ENCODE measurements at places on chromosomes 16 and 17.

DNA sequence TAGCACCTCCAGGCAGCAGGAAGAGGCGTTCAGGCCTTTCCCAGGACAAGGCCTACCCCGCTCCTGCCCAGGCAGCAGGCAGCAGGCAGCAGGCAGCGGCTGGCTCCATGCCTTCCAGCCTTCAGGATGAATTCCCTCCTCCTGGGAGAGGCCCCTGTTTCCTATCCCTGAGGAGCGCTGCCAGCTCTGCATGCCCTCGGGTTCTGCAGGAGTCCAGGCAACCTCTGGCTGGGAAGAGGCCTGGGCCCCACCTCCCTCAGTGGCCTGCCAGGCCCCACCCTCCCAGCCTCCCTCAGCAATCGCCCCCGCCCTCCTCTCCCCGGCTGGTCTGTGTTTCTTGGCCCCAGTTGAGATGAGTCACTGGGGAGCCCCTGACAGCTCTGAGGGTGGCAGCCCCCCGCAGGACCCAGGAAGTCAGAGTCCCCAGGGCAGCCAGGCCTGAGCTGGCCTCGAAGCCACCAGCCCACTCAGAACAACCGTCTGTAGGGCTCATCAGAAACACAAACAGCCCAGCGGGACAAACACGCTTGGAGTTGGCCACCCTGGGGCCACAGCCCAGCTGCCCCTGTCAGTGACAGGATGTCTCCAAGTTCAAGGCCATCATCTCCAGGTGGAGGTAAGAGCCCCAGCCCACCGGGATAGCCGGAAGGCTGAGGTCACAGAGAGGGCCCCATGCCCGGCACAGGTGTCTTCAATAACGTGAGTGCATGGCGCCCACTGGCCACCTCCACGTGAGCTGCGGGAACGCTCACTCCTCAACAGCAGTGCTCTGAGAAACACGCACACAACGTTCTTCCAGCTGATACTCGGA, 39.5 kb upstream of the CIBAR2 start:
- H3K4me1 ChIP-seq, result no peaks in the 10 kb centered on the region
- no peak for DNase-seq
- no peaks in the 10 kb centered on the region for H3K27me3 ChIP-seq
- no peaks in the 10 kb centered on the region for H3K36me3 ChIP-seq
- H3K27ac ChIP-seq, result no peak overlapping the region
- no peak overlapping the region for H3K4me3 ChIP-seq

DNA sequence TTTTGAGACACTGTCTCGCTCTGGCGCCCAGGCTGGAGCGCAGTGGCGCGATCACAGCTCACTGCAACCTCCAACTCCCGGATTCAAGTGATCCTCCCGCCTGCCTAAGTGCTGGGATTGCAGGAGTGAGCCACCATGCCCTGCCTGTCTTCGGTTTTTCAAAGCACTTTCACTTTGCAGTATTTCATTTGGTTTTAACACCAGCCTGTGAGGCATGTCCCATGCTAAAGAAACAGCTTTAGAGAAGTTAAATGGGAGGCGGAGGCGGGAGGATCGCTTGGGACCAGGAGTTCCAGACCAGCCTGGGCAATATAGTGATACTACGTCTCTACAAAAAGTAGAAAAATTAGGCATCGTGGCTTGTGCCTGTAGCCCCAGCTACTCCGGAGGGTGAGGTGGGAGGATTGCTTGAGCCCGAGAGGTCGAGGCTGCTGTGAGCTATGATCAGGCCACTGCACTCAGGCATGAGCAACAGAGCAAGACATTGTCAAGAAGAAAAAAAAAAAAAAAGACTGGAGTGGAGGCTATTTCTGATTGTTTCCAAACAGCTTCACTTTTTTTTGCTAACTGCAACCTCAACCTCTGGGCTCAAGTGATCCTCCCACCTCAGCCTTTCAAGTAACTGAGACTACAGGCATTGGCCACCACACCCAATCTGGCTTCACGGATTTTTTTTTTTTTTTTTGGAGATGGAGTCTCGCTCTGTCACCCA, 1.3 kb downstream of the METTL23 start:
- peaks cover 52% of the 10 kb centered on the region for H3K4me1 ChIP-seq
- peak; percentile 62 for DNase-seq
- peaks cover 31% of the 10 kb centered on the region for H3K36me3 ChIP-seq
- peak overlapping the region; percentile 90 for H3K27ac ChIP-seq

GRCh38 chr16:2955779-2956578, 8.1 kb upstream of the KREMEN2 start:
- H3K4me3 ChIP-seq, result no peak overlapping the region
- no peak overlapping the region for H3K27ac ChIP-seq
- H3K4me1 ChIP-seq, result peaks cover 7% of the 10 kb centered on the region
- H3K36me3 ChIP-seq, result no peaks in the 10 kb centered on the region

- DNase-seq, result no peak
- H3K27ac ChIP-seq, result no peak overlapping the region
These were observed 388.8 kb downstream of the ZFHX3 start for GRCh38 chr16:72658888-72659717.

GRCh38 chr16:86181526-86181925, 282.6 kb downstream of the IRF8 start:
- no peak for DNase-seq
- H3K27me3 ChIP-seq, result no peaks in the 10 kb centered on the region
- H3K36me3 ChIP-seq, result no peaks in the 10 kb centered on the region
- H3K4me1 ChIP-seq, result no peaks in the 10 kb centered on the region
- H3K27ac ChIP-seq, result no peak overlapping the region
- H3K4me3 ChIP-seq, result no peak overlapping the region

- no peaks in the 10 kb centered on the region for H3K27me3 ChIP-seq
- DNase-seq, result no peak
- H3K36me3 ChIP-seq, result no peaks in the 10 kb centered on the region
- no peak overlapping the region for H3K4me3 ChIP-seq
These were observed 39.2 kb upstream of the ABCC12 start for GRCh38 chr16:48194828-48195556.

- H3K4me3 ChIP-seq, result no peak within 1 kb of the TSS
- no peaks in the 10 kb centered on the region for H3K27me3 ChIP-seq
- no peaks in the 10 kb centered on the region for H3K36me3 ChIP-seq
- H3K27ac ChIP-seq, result no peak within 1 kb of the TSS
These were observed at the start of gene SEPTIN12 for GRCh38 chr16:4787627-4788482. Gene SEPTIN12, minus strand, starts transcription at chr16:4788345. Its CDS starts 700 bp downstream, at chr16:4787645.

- peaks cover 3% of the 10 kb centered on the region for H3K4me1 ChIP-seq
- no peak for DNase-seq
- no peaks in the 10 kb centered on the region for H3K27me3 ChIP-seq
- no peaks in the 10 kb centered on the region for H3K36me3 ChIP-seq
- no peak overlapping the region for H3K27ac ChIP-seq
These were observed 25.0 kb downstream of the TMEM94 start for GRCh38 chr17:75481194-75482068.

DNA sequence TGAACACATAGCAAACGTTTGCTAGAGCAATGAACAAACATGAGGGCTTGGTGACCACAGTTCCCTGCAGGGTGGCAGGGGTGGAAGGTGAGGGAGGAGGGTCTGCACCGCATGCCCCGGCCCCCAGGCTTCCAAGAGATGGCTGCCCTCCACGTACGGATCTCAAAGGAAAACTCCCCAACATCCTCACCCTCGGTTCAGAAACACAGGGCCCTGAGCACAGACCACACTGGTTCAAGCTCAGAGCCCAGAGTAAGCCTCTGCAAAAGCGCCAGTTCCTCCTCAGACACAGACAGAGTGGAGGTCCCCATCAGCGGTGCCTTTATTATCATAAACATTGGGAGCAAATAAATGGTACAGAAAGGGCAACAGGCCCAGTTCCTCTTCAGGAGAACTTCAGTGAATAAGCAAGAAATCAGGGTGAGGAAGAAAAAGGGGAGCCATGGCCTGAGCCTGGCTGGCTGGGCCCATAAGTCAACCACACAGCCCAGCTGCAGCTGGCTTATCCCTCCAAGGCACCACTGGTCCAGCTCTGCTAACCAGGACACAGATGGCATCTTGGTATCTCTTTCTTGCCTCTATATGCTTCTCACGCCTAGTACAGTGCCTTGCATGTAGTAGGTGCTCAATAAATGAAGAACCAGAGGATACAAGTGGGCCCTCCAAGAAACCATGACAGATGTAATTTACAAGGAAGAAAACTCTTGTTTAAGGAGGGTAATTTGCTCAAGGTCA, 11.0 kb downstream of the MPO start:
- no peak overlapping the region for H3K27ac ChIP-seq
- no peaks in the 10 kb centered on the region for H3K36me3 ChIP-seq
- no peak overlapping the region for H3K4me3 ChIP-seq
- no peak for DNase-seq
- H3K4me1 ChIP-seq, result no peaks in the 10 kb centered on the region
- H3K27me3 ChIP-seq, result no peaks in the 10 kb centered on the region

GRCh38 chr17:46727572-46728348, 90.7 kb downstream of the WNT3 start:
- H3K36me3 ChIP-seq, result peaks cover 18% of the 10 kb centered on the region
- H3K4me1 ChIP-seq, result no peaks in the 10 kb centered on the region
- H3K27me3 ChIP-seq, result no peaks in the 10 kb centered on the region
- no peak overlapping the region for H3K4me3 ChIP-seq
- no peak overlapping the region for H3K27ac ChIP-seq

- peaks cover 9% of the 10 kb centered on the region for H3K4me1 ChIP-seq
- H3K36me3 ChIP-seq, result no peaks in the 10 kb centered on the region
- no peaks in the 10 kb centered on the region for H3K27me3 ChIP-seq
- peak overlapping the region; percentile 26 for H3K4me3 ChIP-seq
These were observed 1.1 kb downstream of the USP31 start for GRCh38 chr16:23148166-23148512.

- DNase-seq, result peak; percentile 57
- peak overlapping the region; percentile 38 for H3K27ac ChIP-seq
- H3K4me3 ChIP-seq, result no peak overlapping the region
- H3K27me3 ChIP-seq, result no peaks in the 10 kb centered on the region
These were observed 5.2 kb downstream of the USP7 start for GRCh38 chr16:8958344-8959167.

GRCh38 chr16:29825145-29826044, 5.1 kb downstream of the MVP start:
- H3K27ac ChIP-seq, result no peak overlapping the region
- H3K4me3 ChIP-seq, result no peak overlapping the region
- H3K4me1 ChIP-seq, result peaks cover 66% of the 10 kb centered on the region
- DNase-seq, result no peak

- no peak overlapping the region for H3K27ac ChIP-seq
- no peaks in the 10 kb centered on the region for H3K4me1 ChIP-seq
- no peak for DNase-seq
- no peaks in the 10 kb centered on the region for H3K36me3 ChIP-seq
- no peaks in the 10 kb centered on the region for H3K27me3 ChIP-seq
These were observed 7.1 kb downstream of the USP31 start for GRCh38 chr16:23141959-23142740.

DNA sequence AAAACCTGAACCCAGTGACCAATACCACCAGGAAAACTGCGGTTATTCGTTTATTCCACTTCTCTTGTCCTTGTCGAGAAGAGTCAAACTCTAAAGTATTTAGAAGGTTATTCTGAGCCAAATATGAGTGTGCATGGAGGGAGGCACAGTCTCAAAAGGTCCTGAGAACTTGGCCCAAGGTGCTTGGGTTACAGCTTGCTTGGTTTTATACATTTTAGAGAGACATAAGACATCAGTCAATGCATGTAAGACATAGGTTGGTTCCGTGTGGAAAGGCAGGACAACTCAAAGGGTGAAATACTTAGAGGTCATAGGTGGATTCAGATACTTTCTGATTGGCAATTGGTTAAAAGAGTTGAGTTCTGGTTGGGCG, 681 bp upstream of the TRAP1 start:
- H3K36me3 ChIP-seq, result no peaks in the 10 kb centered on the region
- DNase-seq, result no peak
- H3K4me1 ChIP-seq, result peaks cover 15% of the 10 kb centered on the region
- H3K27ac ChIP-seq, result peak overlapping the region; percentile 77
- no peaks in the 10 kb centered on the region for H3K27me3 ChIP-seq

DNA sequence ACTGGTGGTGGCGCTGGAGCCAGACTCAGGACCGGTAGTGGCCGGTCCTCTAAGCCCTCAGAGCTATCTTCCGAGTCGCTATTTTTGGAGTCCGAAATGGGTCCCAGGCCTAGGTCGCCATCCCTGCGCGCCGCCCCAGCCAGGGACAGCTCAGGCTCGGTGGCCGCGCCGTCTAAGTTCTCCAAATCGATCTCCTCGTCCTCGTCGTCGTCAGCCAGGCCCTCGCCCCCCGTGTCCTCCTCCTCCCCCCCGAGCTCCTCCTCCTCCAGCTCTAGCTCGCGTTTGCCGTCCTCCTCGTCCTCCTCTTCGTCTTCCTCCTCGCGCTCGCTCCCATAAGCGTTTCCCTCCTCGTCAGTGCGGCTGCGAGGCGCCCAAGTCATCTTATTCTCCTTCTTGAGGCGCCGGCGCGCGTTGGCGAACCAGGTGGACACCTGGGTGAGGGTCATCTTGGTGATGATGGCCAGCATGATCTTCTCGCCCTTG, 1.6 kb downstream of the IRX3 start:
- no peak overlapping the region for H3K4me3 ChIP-seq
- H3K36me3 ChIP-seq, result no peaks in the 10 kb centered on the region
- peaks cover 9% of the 10 kb centered on the region for H3K4me1 ChIP-seq
- H3K27ac ChIP-seq, result no peak overlapping the region
- no peak for DNase-seq

DNA sequence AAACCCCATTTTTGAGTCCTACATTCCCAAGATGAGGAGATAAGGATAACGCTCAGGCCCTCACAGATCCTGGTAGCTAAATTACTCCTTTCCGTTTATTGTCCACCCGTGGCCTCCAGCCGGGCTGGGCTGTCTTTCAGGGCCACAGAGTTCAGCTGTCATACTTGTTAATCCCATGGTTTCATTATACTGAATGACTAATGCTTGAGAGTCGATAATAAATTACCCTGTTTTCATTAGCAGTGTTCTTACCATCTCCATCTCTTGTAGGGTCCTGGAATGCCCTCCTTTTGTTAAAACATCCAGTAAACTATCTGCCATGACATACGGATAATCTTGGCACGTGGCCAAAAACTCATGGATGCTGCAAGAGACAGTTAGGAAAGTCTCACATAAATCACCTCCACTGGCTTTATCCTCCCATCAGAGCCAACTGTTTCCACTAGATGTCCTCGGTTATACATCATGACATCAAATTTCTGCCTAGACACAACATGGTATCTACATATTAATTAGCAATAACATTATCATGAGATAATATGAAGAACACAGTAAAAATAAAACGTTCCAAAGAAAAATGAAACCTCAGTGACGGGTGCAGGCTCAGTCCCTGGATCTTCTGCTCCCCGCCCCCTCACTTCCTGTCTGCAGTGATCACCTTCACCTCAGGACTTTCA, 45.3 kb downstream of the BRD7 start:
- H3K4me3 ChIP-seq, result no peak overlapping the region
- peak; percentile 44 for DNase-seq
- peak overlapping the region; percentile 27 for H3K27ac ChIP-seq
- H3K27me3 ChIP-seq, result no peaks in the 10 kb centered on the region
- H3K36me3 ChIP-seq, result peaks cover 73% of the 10 kb centered on the region
- peaks cover 9% of the 10 kb centered on the region for H3K4me1 ChIP-seq

GRCh38 chr17:58403311-58403710, 14.0 kb downstream of the RNF43 start:
- no peak overlapping the region for H3K4me3 ChIP-seq
- H3K27me3 ChIP-seq, result no peaks in the 10 kb centered on the region
- no peaks in the 10 kb centered on the region for H3K36me3 ChIP-seq
- no peak overlapping the region for H3K27ac ChIP-seq
- H3K4me1 ChIP-seq, result no peaks in the 10 kb centered on the region
- DNase-seq, result no peak

Data from natural killer cell (primary cell).